ENCODE measurements at places on chromosomes 11 and 22.
A peak's percentile ranks its signal among the peaks of the same experiment; 100 is the strongest.

GRCh38 chr22:28402539-28402938 is 277.1 kb downstream of the TTC28 start:
- H3K4me3 ChIP-seq: no peak overlapping the region

DNA sequence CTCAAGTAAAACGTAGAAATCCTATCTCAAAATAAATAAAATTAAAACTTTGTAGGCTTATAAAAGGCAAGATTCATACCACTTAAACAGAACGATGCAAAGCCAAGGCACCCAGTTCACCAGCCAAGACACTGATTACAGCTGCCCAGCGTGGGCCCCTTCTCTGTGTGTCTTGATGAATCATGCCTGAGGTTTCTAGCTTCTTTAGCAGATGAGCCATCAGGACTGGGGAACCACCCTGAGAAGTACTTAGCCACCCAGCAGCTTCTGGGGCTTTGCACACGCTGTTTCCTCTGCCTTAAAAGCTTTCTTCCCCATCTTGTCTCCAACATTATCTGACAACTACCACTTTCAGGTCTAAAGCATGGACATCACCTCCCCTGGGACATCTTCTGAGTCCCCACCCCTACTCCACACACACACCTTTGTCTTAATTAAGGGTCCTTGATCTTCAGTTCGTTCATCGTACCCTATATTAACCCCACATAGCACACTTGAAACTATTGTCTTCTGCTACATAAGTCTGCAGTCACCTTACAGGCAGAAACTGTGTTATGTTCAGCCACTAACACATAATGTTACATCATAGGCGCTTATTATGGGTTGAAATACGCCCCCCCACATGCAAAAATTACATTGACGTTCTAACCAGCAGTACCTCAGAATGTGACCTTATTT is 8.7 kb upstream of the LAYN start:
- H3K27me3 ChIP-seq: no peaks in the 10 kb centered on the region
- H3K36me3 ChIP-seq: no peaks in the 10 kb centered on the region
- no peak overlapping the region for H3K4me3 ChIP-seq
- no peak overlapping the region for H3K27ac ChIP-seq
- DNase-seq: no peak

- no peak overlapping the region for H3K4me3 ChIP-seq
- H3K27ac ChIP-seq: no peak overlapping the region
- no peak for DNase-seq
- no peaks in the 10 kb centered on the region for H3K27me3 ChIP-seq
- no peaks in the 10 kb centered on the region for H3K4me1 ChIP-seq
- H3K36me3 ChIP-seq: no peaks in the 10 kb centered on the region
Measured at GRCh38 chr11:88950975-88951374, 114.8 kb downstream of the GRM5 start.

DNA sequence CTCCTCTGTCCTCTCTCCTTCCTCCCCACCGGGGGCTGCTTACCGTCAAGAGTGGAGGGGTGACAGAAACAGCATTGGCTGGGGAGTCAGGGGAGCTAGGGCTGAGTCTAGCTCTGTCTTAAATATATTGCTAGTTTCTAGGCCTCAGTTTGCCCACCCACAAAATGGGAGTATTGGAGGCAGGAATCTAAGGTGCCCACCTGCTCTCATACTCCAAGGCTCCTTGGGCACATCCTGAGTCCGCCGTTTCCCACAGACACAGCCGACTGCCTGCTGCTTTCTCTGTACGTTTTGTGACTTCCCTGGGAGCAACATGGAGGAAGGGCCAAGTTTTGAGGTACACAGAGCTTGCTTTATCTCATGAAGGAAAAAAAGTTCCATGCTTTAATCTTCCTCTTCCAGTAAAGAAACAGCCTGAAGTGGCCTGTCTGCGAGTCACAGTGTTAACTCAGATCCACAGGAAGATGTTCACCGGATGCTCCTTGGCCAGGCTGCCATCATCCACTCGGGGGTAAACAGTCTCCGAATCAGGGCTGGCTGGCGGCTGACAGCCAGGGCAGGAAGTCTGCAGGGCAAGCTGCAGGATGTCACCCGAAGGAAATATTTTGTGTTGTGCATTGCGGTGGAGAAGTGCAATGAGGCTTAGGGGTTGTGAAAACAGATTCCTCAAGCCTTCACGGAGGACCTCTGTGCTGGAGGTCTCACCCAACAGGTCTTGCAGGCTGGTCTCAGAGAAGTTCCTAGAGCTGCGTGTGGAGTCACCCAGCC is 11.0 kb upstream of the CERK start:
- no peak for DNase-seq
- no peak overlapping the region for H3K4me3 ChIP-seq
- H3K36me3 ChIP-seq: no peaks in the 10 kb centered on the region
- H3K4me1 ChIP-seq: peaks cover 30% of the 10 kb centered on the region

- H3K4me1 ChIP-seq: no peaks in the 10 kb centered on the region
- DNase-seq: no peak
- no peaks in the 10 kb centered on the region for H3K36me3 ChIP-seq
- no peak overlapping the region for H3K27ac ChIP-seq
- no peak overlapping the region for H3K4me3 ChIP-seq
- H3K27me3 ChIP-seq: no peaks in the 10 kb centered on the region
Measured at GRCh38 chr11:105929084-105929955, 92.7 kb downstream of the MSANTD4 start.

- peaks cover 3% of the 10 kb centered on the region for H3K36me3 ChIP-seq
- H3K27me3 ChIP-seq: no peaks in the 10 kb centered on the region
- H3K4me1 ChIP-seq: peaks cover 12% of the 10 kb centered on the region
- H3K27ac ChIP-seq: no peak overlapping the region
- no peak for DNase-seq
Measured at GRCh38 chr22:21811982-21812381, 55.5 kb downstream of the MAPK1 start.

DNA sequence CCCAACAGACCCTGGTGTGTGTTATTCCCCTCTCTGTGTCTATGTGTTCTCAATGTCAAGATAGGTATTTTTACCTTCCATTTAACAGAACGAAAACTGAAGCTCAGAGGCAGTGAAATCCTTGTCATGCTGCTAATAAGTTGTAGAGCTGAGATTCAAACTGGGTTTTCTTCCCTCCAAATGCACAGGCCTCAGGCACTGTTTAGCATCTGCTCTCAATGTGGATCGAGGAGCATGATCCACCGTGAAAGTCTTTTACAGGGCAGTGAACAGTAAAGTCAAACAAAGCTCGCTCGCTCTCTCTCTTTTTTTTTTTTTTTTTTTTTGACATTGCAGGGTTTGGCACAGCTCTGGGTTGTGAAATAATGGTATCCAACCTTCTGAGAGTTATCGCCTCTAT is 401.0 kb upstream of the SYN3 start:
- no peak overlapping the region for H3K27ac ChIP-seq
- no peaks in the 10 kb centered on the region for H3K36me3 ChIP-seq
- H3K27me3 ChIP-seq: no peaks in the 10 kb centered on the region
- DNase-seq: no peak

DNA sequence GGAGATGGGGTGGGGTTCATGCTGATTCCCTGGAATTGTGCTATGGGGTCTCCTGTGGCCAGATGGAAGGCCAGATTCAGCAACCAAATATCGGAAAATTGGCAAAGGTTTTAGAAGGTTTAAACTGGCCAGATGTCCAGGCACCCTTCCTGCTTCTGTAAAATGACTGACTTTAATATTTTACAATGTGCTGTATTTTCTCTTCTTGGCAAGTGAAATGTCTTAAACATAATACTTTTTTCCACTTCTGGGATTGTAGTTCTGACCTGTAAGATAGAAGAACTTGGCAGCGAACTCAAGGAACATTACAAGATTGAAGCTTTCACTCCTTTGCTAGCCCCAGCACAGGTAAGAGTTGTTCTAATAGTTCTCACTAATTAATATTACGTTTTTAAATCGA is 17.5 kb downstream of the POLA2 start:
- H3K4me3 ChIP-seq: no peak overlapping the region
- no peaks in the 10 kb centered on the region for H3K27me3 ChIP-seq
- peak overlapping the region; percentile 43 for H3K27ac ChIP-seq
- no peak for DNase-seq
- H3K36me3 ChIP-seq: peaks cover 36% of the 10 kb centered on the region

- peaks cover 11% of the 10 kb centered on the region for H3K36me3 ChIP-seq
- peak overlapping the region; percentile 90 for H3K4me3 ChIP-seq
- H3K4me1 ChIP-seq: peaks cover 12% of the 10 kb centered on the region
- peak overlapping the region; percentile 95 for H3K27ac ChIP-seq
- DNase-seq: no peak
Measured at GRCh38 chr11:65096926-65097325, 912 bp downstream of the VPS51 start.

Data from tibial nerve (tissue), 4 donors.